ENCODE measurements at places on chromosomes 7 and 10.

GRCh38 chr7:84248843-84249242 is 54.3 kb upstream of the SEMA3A start:
- DNase-seq: no peak

- DNase-seq: no peak
Measured at GRCh38 chr10:71980181-71981014, 16.2 kb downstream of the CHST3 start.

DNA sequence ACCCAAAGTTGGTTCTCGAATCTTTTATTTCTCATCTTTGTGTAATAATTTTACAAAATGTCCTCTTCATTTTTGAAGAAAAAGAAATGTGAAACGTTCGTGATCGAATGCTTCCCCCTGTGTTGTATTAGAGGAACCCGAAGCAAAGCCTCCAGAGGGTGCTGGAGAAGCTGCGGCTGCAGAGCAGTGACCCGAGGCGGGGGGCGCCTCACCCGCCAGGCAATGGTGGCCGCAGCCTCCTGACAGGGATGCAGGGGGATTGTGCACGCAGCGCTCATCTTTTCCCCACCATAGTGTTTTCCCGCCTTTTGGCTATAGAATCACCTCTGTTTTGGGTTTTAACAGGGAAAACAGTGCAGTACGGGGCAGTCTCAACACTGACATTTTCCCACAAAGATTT is 307.5 kb upstream of the ANKRD30A start:
- DNase-seq: no peak

DNA sequence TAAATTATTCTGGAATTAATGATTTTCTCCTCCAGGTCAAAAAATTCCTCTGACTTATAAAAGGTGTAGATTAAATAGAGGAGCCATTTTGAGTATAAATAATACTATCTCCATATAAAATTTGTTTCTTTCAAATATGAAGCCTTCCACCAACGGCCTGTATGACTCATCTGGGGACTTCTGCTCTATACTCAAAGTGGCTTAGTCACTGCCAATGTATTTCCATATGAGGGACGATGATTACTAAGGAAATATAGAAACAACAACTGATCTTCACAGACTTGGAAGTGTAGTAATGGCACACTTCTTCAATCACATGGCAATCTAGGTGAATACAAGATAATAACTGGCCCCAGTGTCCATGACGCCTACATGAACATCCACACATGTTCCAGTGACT is 335.6 kb upstream of the HGF start:
- DNase-seq: no peak

- no peak for DNase-seq
Measured at GRCh38 chr10:71796749-71797405, 23.6 kb upstream of the VSIR start.

- no peak for DNase-seq
Measured at GRCh38 chr10:111199587-111199986, 122.8 kb downstream of the ADRA2A start.

GRCh38 chr7:23349484-23350157 is 50.5 kb downstream of the MALSU1 start:
- no peak for DNase-seq

DNA sequence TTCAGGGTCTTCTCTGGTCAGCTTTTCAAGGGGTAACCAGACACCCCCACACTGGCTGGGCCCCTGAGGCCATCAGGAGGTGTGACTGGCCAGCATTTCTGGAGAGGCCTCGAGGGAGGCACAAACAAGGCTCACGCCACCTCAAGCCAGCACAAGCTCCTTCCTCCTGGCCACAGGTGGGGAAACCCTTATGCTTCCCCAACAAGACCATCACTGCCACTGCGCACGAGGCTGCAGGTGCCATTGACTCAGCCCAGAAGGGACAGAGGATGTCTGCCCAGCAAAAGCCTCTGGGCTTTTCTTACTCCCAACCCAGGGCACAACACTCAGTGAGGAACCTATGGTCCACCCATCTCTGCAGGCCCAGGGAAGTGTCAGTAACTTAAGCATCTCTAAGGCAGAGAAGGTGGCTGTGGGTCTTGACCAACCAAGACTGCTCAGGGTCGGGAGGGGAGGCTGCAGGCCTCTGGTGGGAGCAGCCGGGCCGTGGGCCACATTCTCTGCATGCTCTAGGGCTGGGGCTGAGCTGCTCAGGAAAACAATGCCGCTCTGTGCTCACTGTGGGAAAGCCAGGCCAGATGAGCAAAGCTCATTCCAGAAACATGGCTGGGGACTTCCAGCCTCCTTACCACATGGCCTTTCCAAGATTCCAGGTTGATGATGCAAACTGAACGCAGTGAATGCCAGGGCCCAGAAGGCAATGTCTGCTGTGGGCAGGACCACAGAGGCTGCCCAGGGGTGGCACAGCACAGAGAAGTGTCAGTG is 24.2 kb upstream of the RASSF4 start:
- DNase-seq: no peak

GRCh38 chr7:96075510-96076349 is 246.2 kb downstream of the SLC25A13 start:
- DNase-seq: peak; percentile 21

All from NCI-H187 treated with DMSO at 0.1 percent for 48 hours (cell line).